DMS79 treated with DMSO at 0.1 percent for 48 hours (cell line): ENCODE measurements at places on chromosomes 3 and 15.

GRCh38 chr15:36332301-36332700, 247.1 kb upstream of the CDIN1 start:
- DNase-seq: no peak

DNA sequence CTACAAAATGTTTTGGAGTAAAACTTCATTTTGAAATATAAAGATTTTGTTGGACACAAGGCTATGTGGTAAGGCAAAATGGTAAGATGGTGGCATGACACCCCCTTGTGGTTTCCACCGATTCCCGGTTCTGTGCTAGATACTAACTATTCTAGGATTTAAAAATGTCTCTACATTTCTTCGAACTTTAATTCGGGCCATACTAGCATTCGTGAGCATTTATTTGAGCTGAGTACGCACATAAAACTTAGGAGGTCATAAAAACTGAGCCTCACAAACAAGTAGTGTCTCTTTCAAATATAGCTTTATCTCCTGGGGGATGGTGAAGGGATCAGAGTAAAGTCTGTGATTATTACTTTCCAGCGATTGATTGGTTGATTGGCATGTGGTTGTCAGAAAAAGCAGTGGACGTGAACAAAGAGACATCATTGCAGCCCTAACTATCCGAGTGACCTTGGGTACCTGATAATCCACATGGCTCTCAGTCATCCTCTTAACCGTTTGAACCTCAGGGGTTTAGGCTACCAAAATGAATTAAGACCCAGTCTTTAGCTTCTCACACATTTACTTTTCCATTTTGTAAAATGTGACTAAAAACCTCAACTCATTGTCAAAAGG, 1.1 kb upstream of the ZNF639 start:
- DNase-seq: peak; percentile 18

GRCh38 chr15:80948651-80949292, 40.8 kb downstream of the MESD start:
- DNase-seq: no peak

DNA sequence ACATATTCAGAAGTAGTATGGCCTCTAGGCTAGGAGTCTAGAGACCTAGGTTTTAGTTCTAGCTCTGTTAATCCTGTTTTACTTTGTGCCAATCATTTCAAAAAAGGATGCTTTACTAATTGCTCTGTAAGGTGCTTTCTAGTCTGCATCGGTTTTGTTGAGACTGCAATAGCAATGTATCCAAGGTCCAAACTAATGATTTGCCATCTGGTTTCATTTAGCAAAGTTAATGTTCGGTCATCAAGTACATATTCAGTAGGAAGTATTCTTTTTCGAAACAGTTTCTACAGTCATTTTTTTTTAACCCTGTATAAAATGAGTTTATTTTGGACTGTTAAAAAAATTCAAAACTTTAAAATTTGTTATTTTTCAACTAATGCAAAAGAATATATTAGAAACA, 2.0 kb upstream of the GALK2 start:
- no peak for DNase-seq

DNA sequence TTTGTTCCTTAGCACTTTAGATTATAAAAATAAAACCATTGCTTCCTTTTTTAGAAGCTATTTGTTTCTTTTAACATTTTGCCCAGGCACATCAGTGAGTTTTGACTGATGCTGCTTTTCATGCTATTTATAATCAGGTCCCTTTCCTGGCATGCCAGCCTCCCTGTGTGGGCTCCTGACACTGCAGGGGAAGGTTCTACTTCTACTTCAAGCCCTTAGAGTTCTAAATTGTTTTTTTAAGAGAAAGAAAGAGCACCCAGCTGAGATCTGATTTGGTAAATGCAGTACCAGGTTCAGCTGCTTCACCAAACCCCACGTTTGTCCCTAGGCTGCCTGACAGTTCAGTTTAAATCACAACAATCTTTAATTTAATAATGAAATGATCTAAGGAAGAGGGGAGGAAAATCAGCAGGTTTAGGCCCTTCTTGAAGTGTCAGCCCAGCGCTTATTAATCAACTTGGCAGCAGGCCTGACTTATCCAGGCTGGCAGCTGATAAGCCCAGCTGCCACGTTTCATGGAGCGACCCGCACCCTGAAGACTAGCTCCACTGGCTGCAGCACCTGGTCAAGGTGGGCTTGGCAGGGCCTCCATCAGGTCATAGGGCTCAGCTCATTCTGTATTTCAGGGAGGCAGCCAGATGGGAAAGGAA, 29.0 kb downstream of the HGD start:
- no peak for DNase-seq

DNA sequence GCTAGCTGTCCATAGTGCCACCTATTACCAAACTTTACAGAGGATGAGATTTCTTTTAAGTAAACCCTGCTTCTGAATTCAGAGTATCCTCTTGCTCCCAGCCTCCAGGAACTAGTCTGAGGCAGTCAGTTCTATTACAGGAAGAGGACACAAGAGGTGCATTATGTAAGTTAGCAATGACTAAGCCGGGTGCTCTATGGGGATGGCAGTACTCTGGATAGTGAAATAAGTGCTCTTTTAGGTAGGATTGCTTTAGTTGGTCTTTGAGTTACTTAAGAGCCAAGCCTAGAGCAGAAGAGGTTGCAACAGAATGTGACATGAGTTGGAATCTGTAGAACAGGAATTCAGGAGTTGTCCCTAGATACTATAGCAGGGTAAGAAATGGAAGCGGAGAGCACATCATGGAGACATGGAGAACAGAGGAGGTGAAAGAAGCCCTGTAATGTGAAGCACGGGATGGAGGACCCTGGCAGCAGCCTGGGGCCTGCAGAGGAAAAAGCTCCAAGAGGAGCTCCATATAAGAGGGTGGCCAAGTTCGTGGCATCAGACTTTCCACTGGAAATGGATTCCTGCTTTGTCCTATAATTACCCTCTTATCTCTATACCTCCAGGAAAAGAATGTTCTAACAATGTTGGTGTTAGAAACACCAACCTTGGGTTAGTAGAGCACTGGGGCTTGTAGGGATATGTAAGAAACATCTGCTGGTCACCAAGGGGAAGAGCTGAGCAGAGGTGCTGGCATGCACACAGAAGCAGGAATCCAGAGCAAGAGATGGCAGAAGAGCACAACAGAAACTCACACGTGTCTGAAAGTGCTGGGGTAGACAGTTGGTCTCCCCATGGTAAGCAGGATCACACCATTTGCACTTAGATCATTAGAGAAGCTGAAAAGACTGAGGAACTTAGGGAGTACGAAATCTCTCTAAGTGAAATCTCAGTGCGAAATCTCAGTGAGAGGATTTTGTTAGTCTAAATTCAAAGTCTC, 851.1 kb downstream of the FHIT start:
- DNase-seq: no peak

DNA sequence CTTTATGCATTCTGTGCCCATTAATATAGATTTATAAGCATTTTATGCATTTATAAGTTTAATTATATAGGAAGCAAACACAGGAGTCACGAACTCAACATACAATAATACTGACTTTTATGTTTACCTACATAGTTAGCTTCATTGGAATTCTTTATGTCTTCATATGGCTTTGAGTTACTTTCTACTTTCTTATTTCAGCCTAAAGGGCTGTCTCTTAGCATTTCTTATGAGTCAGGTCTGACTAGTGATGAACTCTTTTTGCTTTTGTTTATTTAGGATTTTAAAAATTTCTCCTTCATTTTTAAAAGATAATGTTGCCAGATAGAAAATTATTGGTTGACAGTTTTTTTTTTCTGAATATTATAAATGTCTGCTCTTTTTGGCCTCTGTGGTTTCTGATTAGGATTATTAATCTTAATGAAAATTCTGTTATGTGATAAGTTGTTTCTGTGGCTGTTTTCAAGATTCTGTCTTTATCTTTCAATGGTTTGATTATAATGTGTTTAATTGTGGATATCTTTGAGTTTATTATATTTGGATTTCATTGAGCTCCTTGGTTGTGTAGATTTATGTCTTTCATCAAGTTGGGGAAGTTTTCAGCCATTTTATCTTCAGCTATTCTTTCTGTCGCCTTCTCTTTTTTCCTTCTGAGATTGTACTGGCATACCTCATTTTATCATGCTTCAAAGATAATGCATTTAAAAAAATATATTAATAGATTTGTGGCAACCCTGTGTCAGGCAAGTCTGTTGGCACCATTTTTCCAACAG, 54.3 kb downstream of the ATP2C1 start:
- no peak for DNase-seq

GRCh38 chr3:44988073-44988472, 12.0 kb downstream of the EXOSC7 start:
- no peak for DNase-seq

GRCh38 chr15:67901922-67902321, 62.1 kb upstream of the RNU6-1 start:
- DNase-seq: no peak

DNA sequence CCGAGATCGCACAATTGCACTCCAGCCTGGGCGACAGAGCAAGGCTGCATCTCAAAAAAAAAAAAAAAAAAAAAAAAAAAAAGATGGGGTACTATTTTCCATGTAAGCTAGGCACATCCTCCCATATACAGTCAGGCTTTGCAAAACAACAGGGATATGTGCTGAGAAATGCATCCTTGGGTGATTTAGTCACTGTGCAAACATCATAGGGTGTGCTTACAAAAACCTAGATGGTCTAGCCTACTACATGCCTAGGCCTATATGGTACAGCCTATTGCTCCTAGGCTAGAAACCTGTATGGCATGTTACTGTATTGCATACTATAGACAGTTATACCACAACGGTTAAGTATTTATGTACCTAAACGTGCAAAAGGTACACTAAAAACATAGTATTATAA, 75.0 kb downstream of the TTBK2 start:
- DNase-seq: no peak

GRCh38 chr15:46854564-46854963, 862.7 kb upstream of the SEMA6D start:
- no peak for DNase-seq

GRCh38 chr3:46464326-46465195, at the start of gene LTF:
Gene LTF, minus strand, starts transcription at chr3:46464905. Its CDS starts 38 bp downstream, at chr3:46464867.
- no peak for DNase-seq

DNA sequence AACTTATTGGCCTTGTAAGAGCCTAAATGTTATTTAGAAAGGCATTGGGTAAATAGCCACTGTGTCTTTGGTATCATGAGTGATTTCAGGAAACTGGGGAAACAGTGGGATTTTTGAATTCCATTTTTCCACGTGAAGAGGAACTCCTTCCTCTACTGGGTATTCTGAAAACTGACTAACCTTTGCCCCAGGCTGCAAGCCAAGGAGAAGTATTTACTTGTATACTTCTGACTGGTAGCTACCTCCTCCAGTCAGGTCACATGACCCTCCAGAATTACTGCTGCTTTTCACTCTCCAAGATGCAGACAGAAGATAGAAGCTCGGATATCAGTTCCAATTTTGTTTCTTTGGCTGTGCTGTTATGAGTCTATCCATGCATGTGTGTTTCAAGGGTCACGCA, 50.9 kb upstream of the MAP3K13 start:
- no peak for DNase-seq

GRCh38 chr15:68700455-68701123, 120.1 kb downstream of the ANP32A start:
- peak; percentile 33 for DNase-seq

DNA sequence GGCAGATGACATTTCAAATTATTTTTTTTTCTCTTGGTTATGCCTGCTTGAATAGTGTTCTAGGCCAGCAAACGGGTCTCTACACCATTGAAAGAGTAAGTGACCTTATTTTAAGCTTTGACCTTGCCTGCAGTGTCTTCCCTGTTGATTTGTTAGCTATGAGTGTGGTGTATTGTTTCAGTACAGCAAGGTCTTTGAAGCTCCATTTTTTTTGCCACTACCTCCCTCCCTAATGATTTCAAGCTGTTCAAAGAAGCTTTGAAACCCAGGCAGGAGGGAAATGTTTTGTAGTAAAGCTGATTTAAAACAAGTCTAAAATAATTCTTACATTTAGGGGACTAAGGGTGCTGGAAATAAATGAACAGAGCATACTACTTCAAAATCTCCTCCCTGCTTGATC, 1249.8 kb downstream of the ROBO1 start:
- DNase-seq: no peak

GRCh38 chr3:196120291-196120951, 38.5 kb upstream of the TFRC start:
- no peak for DNase-seq

DNA sequence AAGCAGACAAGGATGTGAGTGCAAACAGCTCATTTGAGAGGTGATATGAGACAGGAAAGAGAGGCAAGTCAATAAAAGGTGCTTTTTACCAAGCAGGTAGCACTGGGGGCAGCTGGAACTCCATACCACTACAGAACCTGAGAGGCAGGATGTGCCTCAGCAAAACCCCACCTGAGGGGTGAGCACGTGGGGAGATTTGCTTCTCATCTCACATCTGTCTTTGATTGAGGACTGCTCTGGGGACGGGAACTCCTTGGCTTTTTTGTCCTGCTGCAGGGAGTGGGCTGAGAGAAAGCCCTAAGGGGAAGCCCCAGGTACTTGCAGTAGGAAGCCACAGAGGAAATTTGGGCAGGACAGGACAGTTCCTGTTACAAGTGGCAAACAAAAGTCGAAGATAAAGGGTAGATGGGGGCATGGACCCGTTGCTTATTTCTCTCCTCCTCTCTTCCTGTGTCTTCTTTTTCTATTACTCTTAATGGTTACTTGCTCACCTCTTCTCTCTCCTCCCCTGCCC, 27.1 kb downstream of the CFAP161 start:
- DNase-seq: no peak

- DNase-seq: no peak
Observed at GRCh38 chr3:79957066-79957465, 189.3 kb upstream of the ROBO1 start.

GRCh38 chr15:59307165-59307537, 65.5 kb downstream of the MYO1E start:
- no peak for DNase-seq

- DNase-seq: no peak
Observed at GRCh38 chr15:25718169-25718536, 145.0 kb downstream of the ATP10A start.
